ENCODE measurements at places on chromosomes 2 and 18. TPM values are rescaled to one million over a fixed set of nuclear protein-coding genes. Genes with fewer than 3 reads are reported as not detected.

The FBXO48 gene
- polyA plus RNA-seq: 3.0 TPM

The CENPA gene
- 14.5 TPM for polyA plus RNA-seq

The WDSUB1 gene
- 16.1 TPM for polyA plus RNA-seq

GRCh38 chr18:74310411-74310810, 5.2 kb upstream of the C18orf63 start:
- DNase-seq: no peak

GRCh38 chr2:46225150-46225625, 72.0 kb upstream of the EPAS1 start:
- no peak for DNase-seq

DNA sequence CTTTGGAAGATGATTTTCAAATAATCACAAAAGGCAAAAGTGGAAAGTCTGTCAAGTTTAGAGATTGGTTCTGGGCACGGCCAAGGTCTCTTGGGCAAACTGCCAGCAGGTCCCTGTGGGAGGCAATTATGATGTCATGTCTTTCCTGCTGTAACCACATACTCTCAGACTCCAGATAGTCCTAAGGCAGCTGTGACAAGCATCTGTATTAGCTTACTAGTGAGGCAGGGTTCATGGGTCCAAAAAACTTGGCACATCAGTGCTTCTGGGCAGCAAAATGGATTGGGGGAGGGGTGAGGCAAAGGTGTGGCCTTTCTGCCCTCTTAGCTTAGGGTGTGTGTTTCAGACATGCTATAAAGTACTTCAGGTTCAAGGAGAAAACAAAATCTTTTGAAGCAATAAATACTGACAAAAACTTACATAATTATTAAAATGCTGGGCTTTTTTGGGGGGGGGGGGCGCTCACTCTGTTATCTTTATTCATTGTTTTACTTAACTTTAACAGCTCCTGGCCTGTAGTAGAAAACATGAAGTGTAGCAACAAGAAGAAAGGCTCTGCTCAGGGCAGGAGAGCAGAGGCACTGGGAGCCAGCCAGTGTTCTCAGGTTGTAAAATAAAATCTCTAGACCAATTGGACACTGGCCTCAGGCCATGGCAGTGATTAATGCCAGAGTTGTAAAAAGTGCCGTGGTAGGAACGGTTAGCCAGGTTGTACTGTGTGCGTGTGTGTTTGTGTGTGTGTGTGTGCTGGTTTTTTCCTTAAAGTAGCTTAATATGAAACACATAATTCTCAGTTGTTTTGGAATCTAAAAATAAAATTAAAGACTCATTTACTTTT, 14.3 kb upstream of the TANC1 start:
- no peak for DNase-seq

- no peak for DNase-seq
Measured at GRCh38 chr2:30336084-30336483, 104.8 kb downstream of the LBH start.
